ENCODE measurements at places on chromosomes 6 and 20.

DNA sequence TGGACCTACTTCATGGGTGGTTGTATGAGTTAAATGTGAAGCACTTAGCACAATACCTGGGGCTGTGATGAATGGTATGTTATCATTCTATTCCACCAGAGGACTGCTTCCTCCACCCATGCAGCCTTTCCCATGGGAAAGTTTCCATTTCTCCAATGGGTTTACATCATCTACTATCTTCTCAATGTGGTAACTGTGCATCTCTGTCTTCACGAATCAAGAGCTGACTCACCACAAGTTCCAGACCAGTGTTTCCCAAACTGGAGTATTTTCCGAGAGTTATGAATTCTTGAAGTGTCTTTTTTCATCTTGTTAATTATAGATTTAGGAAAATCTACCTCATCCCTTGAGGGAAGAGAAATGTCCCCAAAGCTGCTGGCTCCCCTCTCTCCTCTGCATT, 182.8 kb downstream of the UNC5CL start:
- no peak for DNase-seq

DNA sequence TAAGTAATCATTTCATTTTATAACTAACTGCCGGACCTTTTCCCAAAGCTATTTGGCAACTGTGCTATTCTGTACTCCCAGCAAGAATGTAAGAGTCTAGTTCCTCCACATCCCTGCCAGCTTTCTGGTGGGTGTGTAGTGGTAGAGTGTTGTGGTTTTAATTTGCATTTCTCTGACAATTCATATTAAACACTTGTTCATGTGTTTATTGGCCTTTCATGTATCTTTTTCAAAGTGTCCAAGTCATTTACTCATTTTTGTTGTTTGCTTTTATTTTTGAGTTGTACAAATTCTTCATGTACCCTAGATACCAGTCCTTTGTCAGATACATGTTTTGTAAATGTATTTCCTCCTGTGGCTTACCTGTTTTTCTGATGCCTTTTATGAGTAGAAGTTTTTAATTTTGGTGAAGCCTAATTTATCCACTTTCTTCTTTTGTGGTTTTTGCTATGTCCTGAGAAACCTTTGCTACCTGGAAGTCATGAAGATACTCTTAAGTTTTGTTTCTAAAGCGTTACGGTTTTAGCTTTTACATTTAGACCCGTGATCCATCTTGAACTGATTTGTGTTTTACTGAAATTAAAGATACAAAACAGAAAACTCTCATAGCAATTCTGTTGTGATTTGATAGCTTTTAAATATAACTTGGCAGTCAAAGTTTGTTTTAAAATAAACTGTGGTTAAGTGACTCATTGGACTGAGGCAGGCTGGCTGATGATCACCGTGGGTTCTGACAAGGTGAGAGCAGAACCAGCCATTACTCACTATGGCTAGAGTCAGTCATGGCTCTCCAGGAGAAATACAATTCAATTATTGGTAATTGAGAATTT, 8.0 kb downstream of the MYLIP start:
- DNase-seq = no peak

GRCh38 chr6:140319209-140319608, 944.8 kb upstream of the CITED2 start:
- DNase-seq = no peak

- DNase-seq = no peak
Observed at GRCh38 chr20:59831916-59832270, 101.5 kb downstream of the SYCP2 start.

DNA sequence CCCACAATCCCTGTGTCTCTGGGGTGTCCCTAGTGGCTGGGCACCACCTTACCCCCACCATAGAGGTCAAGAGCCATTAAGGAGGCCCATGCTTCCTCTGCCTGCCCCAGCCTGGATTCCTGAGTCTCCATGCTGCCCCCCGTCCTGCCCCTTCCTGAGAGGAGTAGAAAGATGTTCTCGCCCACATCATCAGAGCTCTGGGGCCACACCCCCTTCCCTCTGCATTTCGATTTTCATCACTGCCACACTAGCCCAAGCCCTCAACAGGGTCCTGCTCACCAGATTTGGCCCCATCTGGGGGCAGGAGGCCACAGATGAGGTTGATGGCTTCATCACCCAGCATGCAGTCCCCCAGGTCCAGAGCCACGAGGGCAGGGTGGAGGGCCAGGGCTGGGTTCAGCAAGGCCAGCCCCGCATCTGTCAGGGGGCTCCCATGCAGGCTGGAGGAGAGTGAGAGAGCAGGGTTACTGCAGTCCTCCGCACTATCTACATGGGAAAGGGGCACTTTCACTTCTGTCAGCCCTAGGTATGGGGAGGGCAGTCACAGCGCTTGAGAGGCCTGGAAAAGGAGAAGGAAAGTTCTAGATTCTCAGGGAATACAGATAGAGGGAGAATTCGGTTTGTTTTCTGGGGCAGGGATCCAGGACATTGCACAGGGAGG, 1.5 kb downstream of the LRRC73 start:
- DNase-seq = no peak
